ENCODE measurements at places on chromosomes 11 and 22.
A peak's percentile ranks its signal among the peaks of the same experiment; 100 is the strongest.

GRCh38 chr11:79342236-79342635 lies 98.6 kb downstream of the TENM4 start:
- DNase-seq, result no peak

DNA sequence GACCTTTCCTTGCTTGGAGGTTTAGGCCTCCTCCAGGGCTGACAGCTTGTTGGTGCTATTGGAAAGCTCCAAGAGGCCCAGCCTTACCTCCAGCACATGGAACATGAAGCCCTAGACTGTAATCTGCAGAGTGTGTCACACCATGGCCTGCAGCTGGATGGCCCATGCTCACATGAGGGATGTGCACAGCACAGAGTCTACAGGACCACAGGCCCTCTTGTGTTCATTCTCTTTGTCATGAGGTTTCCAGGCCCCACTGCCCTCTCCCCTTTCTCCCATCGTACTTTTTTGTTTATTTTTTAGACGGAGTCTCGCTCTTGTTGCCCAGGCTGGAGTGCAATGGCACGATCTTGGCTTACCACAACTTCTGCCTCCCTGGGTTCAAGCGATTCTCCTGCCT lies 10.0 kb downstream of the FADS1 start:
- DNase-seq, result no peak

DNA sequence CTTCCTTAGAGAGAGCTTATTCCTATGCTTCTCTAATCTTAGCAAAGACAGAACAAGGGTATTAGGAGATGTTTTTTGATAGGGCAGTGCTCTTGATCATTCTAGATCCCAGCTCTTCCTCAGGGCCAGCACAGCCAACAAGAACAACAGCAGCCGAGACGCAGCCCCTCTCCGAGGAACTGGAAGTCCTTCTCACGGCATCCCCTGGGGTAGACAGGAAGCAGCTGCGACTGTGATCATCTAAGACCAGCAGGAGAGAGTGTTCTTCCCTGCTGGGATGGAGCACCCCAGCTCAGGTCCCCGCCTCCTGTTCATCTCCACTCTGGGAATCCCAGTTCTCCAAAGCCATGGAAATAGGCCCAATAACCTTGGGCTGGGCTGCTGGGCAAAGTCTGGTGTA lies 29.6 kb downstream of the IRAG1 start:
- DNase-seq, result no peak

DNA sequence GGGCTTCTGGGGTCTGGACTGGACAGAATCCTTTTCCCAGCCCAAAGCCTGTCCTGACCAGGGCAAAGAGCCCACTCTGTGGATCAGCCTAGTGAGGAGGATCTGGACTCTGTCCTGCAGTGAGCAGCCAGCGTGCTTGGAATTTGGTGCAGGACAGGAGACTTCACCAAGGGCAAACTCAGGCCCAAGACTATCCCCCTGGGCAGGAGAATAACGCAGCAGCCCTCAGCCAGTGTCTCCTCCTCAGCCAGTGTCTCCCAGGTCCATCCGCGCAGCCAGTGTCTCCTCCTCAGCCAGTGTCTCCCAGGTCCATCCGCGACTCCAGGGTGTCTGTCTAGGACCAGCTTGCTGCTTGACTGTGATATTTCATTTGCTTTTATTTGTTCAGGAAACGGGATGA lies 1334.0 kb downstream of the TBC1D22A start:
- no peak for DNase-seq

DNA sequence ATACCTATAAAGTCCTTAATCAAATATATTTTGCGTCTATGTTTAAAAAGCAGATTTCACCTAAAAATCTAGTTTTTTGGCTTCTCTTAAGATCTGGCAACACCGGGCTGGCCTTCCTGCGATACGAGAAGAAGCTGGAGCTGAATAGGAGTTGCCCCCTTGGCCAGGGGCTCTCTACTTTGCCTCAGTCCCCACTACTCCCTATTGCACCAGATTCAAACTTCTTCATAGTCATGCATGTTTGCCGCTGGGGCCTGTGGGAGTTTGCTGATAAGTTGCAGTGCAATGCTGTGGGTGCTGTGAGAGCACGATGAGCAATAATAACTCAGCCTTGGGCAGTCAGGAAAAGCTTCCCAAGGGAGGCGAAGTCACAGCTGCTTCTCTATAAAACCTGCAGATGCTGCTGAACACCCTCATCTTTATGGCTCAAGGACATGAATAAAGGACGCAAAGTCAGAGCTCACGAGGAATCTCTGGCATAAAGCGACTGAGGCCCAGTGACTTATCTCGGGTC lies 15.2 kb upstream of the EIF3D start:
- no peak for DNase-seq

GRCh38 chr11:119101759-119102423 lies at the start of gene DPAGT1:
TSS of gene DPAGT1 (minus strand) at chr11:119101853. CDS start at chr11:119101655, 198 bp downstream.
- peak; percentile 97 for DNase-seq

GRCh38 chr11:93166862-93167261 lies 30.9 kb downstream of the SLC36A4 start:
- DNase-seq, result no peak

DNA sequence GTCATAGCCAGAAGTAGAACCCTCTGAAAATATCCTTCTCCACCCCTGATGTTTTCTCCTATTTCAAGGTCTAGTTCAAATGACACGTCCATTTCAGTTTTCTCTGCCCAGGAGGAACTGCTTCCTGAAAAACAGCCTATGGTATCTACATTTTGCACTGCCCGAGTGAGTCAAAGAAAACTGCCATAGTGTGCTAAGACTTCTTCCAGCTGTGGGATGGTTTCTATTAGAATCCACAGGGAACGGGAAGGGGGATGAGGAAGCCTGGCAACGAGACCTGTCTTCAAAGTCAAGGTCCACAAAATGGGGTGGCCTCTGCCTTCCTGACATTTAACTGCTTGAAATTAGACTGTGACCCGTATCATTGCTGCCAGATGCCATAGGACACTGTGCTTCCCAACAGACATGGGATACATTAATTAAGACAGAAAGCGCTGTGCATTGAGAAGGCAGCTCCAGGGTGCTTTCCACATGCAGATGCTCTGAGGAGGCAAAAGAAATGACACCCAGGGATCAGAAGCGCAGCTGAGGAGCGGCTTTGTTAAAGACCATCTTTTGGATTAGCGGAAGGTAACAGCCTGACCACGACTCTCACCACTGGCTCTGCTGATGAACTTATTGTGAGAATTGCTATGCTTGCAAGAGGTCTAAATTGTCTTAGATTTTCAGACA lies 39.4 kb upstream of the NUP50 start:
- no peak for DNase-seq

DNA sequence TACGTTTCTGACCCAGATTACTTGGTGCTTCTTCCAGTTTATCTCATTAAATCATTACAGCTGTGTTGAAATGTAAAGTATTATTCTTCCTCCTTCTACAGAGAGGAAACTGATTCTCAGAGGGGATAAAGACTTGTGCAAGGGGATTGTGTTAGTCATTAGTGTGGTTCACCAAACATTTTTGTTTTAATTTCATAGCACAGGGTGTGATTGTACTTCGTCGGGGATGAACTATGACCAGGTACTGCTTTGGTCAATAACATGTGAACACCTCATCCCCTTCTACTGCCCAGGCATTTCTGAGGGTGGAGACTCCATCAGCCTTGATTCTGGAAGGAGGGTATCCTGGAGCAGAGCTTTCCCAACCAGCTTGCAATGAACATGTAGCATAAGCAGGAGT lies 120.2 kb upstream of the ALX4 start:
- DNase-seq, result no peak

- DNase-seq, result no peak
Measured at GRCh38 chr22:28627791-28628190, 51.8 kb downstream of the TTC28 start.

DNA sequence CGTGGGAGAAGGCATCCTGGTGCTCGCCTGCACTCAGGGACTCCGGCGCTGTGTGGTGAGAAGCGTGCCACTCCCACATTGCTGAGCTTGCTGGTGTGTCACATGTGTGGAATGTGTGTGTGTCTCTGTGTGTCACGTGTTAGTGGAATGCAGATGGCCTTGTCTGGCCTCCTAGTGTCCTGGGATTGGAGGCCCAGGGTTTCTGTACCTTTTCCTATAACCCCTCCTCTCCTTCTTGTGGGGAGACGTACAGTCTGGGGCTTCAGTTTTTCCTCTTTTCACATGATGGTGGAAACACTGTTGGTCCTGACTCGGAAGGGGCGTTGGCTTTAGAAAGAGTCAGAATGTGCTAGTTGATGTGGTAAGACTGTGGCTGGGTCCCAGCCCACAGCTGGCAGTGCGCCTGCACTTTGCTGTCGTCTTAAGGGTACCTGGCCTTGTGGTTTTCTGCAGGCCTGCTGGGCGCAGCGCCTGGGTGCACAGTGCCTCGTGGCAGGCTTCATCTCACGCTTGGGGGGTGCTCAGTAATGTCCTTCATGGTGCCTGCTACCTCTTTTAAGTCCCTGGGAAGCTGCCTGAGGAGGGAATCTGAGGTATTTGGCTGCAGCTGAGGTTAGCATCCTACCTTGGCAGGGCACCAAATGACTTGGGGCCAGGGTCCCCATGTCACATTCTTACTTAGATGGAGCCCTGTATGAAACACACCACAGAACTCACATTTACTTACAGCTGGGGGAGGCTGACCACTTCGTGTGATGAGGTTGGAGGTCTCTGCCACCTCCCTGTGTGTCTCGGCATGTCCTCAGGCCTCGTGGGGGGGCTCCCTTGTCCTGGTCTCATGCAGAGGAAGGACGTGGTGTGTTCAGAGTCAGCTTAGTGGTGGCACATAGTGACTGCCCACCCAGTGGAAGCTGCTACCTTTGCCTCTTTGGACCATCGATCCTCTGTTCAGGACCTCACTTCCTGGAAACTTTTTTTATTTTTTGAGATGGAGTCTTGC lies 61.9 kb downstream of the MED15 start:
- no peak for DNase-seq

- DNase-seq, result no peak
Measured at GRCh38 chr11:126733685-126734084, 266.9 kb downstream of the KIRREL3 start.

GRCh38 chr11:74011360-74012073 lies 2.6 kb upstream of the UCP3 start:
- no peak for DNase-seq

DNA sequence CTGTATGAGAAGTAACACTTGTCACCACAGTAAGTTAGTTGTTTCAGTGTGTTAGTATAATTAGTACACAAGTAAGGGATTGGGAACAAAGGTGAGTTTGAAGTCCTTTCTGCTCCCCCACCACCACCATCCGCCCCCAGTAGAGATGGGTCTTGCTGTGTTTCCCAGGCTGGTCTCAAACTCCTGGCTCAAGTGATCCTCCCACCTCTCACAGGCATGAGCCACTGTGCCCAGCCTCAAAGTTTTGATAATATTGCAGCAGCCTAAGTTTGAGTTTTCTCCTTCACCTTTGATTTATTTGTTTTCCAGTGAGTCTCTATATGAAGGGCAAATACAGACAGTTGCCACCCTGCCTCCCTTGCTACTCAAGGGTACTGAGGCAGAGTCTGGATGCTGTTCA lies 23.7 kb upstream of the GRK2 start:
- DNase-seq, result no peak

Measured in ELF-1 (cell line).